Fibroblast of lung (primary cell): ENCODE measurements at places on chromosomes 1 and 21. TPM values are rescaled to one million over a fixed set of nuclear protein-coding genes. Genes with fewer than 3 reads are reported as not detected.

GRCh38 chr1:233647073-233647472 is 33.2 kb downstream of the KCNK1 start:
- peak; percentile 33 for DNase-seq

- DNase-seq: no peak
Measured at GRCh38 chr1:58815686-58816071, 31.8 kb upstream of the JUN start.

- no peak for DNase-seq
Measured at GRCh38 chr1:31548534-31548906, 27.8 kb upstream of the TINAGL1 start.

DNA sequence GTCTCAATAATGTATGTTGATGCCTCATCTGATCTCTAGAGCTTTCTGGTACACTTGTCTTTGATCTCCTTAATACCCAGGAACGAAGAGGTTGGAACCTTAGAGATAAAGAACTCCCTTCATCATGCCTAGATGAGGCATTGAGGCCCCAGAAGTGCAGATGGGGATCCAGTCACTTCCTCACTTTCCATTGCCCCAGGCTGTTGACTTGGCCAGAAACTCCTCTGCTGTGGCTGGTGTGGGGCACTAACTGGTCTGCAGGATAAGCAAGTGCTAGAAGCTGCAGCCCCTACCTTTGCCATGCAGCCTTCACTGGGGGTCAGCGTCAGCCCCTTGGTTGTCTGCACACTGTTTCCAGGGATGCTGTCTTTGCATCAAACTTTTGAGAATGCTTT is 49.9 kb downstream of the STUM start:
- DNase-seq: no peak

Gene RAB3GAP2
- polyA plus RNA-seq: 23.0 and 31.0 TPM in 2 replicates

Gene EPHA2
- 9.8 and 22.6 TPM in 2 replicates for polyA plus RNA-seq

Gene UMODL1
- polyA plus RNA-seq: not detected in 2 replicates

GRCh38 chr1:113266788-113267187 is 123.5 kb upstream of the MAGI3 start:
- no peak for DNase-seq

GRCh38 chr1:174676856-174677255 is 229.1 kb downstream of the GPR52 start:
- no peak for DNase-seq

Gene PADI4
- not detected in 2 replicates for polyA plus RNA-seq

GRCh38 chr1:115230281-115230680 is 107.8 kb downstream of the NGF start:
- DNase-seq: peak; percentile 27

DNA sequence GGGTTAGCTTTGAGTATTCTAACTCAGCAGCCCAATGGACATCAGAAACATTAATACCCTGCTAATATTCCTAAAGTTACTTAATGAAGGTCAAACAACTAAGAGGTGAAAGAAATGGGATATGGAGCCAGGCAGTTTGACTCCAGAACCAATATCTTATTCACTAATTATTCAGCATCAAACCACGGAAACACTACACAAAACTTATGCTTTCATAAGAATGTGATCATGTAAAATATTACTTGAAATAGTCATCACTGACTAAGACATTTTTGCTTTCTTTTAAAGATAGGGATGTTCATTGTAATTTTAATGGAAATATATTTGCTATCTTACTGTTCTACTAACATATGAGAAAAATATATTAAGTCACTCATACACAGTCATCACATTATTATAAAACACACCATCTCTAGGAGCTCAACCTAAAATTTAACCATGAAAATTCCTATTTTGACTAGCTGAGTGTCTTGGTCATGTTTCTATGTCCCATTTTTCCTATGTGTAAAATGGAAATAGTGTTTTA is 240.9 kb downstream of the KCTD3 start:
- DNase-seq: peak; percentile 8

GRCh38 chr1:233005703-233006102 is 55.3 kb downstream of the NTPCR start:
- DNase-seq: peak; percentile 71

DNA sequence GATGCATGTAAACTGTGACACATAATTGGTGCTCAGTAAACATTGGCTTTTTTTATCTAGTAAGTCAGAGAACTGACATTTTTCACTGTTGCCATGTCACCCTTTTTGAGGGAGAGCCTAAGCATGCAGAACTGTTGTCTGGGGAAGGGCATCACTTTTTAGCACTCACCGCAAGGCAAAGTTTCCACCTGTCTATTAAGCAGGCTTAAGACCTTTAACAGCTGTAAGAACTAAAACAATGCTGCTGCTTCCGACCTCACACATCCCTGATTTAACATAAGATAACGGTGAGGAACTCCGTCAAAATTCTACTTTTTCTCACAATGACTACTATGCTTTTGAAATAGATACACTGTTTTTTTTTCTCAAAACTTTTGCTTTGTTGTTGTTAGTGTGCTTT is 554.8 kb downstream of the NUF2 start:
- peak; percentile 4 for DNase-seq

Gene RTCA
- 38.4 and 39.2 TPM in 2 replicates for polyA plus RNA-seq

DNA sequence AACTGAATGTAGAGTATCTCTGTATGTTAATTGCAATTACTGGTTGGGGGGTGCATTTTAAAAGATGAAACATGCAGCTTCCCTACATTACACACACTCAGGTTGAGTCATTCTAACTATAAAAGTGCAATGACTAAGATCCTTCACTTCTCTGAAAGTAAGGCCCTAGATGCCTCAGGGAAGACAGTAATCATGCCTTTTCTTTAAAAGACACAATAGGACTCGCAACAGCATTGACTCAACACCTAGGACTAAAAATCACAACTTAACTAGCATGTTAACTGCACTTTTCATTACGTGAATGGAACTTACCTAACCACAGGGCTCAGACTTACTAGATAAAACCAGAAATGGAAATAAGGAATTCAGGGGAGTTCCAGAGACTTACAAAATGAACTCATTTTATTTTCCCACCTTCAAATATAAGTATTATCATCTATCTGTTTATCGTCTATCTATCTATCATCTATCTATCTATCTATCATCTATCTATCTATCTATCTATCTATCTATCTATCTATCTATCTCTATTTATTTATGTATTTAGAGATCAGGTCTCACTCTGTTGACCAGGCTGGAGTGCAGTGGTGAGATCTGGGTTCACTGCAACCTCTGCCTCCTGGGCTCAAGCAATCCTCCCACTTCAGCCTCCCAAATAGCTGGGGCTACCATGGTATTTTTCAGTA is 47.8 kb downstream of the CHML start:
- DNase-seq: no peak

Gene IQGAP3
- 2.7 and 15.9 TPM in 2 replicates for polyA plus RNA-seq

- DNase-seq: no peak
Measured at GRCh38 chr21:35855484-35855883, 204.8 kb downstream of the SETD4 start.

DNA sequence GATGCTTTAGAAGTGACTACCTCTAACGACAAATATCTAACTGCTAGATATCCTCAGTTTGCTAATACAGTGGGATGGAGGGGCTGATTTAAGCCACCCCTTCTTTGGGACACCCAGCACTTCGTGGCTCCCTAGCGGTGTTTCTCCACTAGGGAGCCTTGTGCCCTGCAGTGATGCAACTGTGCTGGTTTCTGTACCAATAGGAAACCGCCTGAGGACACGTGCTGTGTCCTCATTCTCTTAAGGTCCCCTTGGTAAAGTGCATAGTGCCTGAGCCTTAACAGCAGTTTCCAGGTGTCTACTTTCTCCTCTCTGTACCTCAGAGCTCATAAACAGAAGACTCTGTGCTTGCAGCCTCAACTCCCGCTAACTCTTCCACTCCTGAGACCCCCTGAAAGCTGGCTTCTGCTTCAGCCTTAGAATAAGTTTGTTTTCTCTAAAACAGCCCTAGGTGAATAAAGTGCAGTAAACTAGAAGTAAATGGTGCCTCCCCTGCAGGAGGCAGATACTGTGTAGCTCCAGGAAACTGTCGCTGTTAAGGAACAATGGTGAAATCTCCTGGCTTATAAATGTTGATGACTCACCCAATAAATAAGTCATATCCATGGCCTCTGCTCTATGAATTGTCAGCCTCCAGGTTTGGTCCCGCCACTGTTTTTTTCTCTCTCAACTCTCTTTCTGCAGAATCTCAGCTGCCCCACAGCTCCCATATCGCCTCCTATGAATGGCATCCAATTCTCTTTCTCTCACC is 130.4 kb downstream of the AK5 start:
- DNase-seq: peak; percentile 62

DNA sequence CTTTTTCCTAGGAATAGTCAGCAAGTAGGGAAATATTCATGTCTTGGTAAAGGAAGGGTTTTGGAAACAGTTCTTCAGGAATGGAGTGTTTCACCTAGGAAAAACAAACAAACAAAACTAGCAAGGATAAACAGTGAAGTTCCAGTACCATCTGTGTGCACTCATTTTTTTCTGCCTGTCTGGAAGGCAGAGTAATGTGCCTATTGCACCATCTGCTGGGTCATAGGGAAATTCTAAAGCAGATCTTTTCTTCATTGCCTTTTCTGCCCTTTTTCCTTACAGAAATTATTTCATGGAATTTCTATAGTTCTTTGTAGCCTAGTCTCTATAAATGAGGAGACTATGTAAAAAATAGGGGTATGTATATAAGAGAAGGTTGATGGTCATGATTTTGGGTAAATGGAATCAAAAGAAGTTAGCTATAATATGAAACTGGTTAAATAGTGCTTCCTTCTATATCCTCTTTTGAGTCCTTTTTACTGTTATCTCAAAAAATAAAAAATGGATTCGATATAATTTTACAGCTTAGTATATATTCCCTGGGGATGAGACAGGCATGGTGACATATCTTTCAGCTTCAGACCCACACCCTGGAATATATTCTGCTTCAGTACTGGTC is 3.4 kb upstream of the HRNR start:
- peak; percentile 6 for DNase-seq

Gene MMP23B
- polyA plus RNA-seq: 0.82 and 0.89 TPM in 2 replicates

Gene RGL1
- polyA plus RNA-seq: 21.4 and 21.9 TPM in 2 replicates

GRCh38 chr1:18556364-18556763 is 74.3 kb upstream of the PAX7 start:
- DNase-seq: peak; percentile 5

- no peak for DNase-seq
Measured at GRCh38 chr1:179026813-179027669, 1.3 kb downstream of the FAM20B start.

Gene APCS
- not detected in 2 replicates for polyA plus RNA-seq

Gene WDR64
- polyA plus RNA-seq: not detected in 2 replicates
